ENCODE measurements at places on chromosomes 16 and 17.

GRCh38 chr16:66026211-66026610, 340.3 kb upstream of the CDH5 start:
- DNase-seq = no peak

DNA sequence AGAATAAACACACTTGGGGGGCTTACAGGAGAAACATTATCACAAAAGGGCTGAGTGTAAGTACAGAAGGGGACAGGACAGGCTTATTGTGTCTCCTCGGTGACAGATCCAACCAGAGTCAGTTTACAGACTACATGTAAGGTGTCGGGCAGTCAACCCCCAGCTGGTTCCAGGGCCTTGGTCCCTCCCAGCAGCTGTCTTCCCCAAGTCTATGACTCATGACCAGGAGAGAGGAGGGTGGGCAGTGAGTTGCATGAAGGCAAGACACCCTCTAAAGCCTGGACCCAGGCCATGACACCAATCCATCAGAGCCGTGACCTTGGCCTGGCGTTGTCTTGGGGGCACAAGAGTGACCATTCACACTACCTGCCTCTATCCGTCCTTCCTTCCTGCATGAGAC, 276.2 kb upstream of the CCL2 start:
- DNase-seq = no peak

- no peak for DNase-seq
These were observed 1.6 kb downstream of the PRSS41 start for GRCh38 chr16:2799859-2800226.

GRCh38 chr16:49442805-49443204, 69.2 kb downstream of the C16orf78 start:
- no peak for DNase-seq

- no peak for DNase-seq
These were observed 16.8 kb upstream of the DYNLL2 start for GRCh38 chr17:58066401-58066800.

DNA sequence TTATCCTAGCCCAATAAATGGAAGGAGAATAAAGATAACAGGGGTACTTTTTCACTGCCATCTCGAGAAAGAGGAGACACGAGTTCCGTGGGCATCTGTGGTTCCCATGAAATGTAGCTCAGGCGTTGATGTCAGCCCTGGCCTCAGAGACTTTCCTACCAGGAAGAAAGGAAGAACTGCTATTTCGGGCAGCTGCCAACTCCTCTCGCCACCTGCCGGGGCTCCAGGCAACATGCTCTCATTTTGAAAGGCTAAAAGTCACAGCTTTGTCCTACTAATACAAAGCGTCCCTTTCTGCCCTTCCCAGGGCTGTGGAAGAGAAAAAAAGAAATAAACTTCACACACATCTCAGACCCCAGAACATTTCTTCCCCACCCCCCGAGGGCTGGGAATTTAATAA, 65.8 kb downstream of the DHRS7C start:
- DNase-seq = no peak

- no peak for DNase-seq
These were observed 3.9 kb downstream of the UMOD start for GRCh38 chr16:20348365-20349185.

- DNase-seq = no peak
These were observed 65.0 kb downstream of the NCOR1 start for GRCh38 chr17:16150251-16150856.

DNA sequence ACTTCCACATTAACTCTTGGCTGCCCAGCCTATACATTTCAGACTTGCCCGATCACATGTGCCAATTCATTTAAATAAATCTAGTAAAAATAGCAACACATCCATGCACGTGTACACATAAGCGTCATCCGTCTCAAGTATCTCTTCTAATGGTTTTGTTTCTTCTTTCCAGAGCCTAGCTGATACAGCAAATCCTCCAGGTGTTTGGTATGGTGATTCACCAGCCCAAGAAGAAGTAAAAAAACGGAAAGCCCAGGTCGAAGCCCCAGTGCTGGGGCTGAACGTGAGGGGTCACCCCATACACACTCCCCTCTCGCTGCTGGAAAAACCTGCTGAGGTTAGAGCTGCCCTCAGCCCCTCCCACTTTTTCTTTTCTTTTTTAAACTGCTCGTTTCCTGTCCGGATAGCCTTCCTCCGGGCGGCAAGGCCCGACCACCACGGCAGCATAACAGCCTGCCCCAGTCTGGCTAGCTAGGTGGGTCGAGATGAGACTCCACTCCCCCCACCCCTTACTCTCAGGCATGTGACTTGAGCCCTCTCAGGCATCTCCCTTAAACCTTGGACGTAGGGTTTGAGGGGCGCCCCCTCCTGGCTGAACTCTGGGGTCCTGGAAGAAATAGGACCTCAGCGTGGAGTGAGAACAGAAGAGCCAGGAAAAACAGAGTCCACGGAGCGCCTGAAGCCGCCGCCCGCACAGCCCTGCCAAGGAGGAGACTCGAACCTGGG, 13.9 kb upstream of the OR1F1 start:
- DNase-seq = no peak

GRCh38 chr17:55284001-55284884, 19.5 kb downstream of the HLF start:
- DNase-seq = no peak

DNA sequence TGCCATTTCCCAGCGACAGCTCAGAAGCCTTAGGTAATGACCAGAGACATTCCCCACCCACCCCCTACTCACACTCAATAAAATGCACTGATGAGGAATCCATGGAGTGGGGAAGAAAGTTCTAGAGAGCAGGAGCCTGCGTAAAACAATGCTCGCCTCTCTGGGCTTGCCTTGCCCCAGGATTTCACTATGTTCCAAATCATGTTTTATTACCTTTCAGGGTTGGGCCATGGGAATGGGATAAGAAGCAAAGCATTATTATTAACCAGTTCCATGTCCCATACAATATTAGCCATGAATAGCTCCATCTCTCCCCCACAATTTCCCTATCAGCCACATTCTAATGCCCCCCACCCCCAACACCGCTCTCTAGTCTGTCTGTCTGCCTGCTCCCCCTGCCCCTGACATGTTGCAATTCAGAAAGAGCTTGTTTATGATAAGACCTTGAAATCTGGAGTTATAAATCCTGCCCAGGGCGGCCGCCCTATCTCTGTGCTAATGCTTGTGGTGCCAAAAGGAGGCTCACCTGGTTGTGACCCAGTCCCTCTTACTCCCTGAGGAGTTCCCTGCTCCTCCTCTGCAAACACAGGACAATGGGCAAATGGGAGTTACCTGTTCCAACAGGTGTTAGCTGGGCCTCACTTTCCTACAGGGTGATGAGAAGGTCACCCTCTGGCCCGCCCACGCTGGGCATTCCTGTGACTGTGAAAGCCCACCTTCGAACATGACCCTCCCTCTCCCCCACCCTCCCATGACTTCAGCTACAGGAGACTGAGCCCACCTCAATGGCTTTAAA, 28.0 kb upstream of the DDX52 start:
- DNase-seq = no peak

DNA sequence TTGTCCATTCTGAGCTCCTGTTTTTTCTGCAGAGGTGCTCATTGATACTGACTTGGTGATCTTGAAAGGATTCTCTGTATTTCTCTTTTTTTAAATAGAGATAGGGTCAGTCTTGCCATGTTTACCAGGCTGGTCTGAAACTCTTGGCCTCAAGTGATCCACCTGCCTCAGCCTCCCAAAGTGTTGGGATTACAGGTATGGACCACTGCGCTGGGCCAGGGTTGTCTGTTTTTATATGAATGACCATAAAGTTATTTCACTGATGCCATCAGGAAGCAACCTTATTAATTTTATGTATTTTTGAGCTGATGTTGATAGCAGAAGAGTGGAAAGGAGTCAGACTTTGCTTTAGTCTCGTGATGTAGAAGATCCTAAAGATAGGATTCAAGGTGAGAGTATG, 35.7 kb upstream of the METTL9 start:
- no peak for DNase-seq

DNA sequence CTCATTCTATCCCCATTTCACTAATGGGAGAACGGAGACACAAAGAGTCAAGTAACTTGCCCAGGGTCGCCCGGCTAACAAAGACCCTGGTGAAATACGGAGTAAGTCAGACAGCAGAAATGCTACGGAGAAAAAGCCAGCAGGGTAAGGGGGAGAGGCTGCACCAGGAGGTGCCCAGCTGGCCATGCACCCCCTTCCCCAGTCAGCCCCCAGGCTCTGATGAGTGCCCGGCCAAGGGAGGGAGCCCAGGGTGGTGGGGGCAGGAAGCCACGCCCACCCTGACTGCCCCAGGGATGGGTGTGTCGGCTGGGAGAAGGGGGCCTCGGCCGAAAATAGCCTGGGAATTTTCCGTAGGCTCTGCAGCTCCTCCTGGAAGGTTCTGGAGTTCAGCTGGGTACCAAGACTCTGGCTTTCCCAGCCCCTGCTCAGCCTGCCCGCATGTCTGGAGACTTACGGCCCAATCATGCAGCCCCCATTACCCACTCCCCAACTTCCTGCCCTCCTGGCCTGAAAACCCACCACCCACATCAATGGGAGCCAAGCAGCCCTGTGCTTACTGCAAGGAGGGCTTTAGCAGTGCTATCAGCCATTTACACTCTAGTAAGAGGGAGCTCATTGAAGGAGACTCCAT, 4.2 kb downstream of the CARHSP1 start:
- no peak for DNase-seq

DNA sequence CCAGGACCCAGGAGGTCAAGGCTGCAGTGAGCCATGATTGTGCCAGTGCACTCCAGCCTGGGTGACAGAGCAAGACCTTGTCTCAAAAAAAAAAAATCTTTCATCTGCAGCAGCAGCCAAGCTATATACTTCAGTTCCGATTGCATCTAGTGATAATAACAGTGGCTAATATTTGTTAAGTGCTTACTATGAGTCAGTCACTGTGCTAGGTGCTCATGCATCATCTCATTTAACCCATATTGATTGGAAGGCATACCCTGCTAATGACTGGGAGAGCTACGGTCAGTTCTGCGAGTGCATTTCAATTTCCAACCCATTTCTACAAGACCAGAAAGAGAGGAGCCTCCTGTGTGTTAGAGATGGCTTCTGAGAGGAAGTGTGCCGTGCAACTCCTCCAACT, 7.7 kb upstream of the TUBG2 start:
- no peak for DNase-seq

DNA sequence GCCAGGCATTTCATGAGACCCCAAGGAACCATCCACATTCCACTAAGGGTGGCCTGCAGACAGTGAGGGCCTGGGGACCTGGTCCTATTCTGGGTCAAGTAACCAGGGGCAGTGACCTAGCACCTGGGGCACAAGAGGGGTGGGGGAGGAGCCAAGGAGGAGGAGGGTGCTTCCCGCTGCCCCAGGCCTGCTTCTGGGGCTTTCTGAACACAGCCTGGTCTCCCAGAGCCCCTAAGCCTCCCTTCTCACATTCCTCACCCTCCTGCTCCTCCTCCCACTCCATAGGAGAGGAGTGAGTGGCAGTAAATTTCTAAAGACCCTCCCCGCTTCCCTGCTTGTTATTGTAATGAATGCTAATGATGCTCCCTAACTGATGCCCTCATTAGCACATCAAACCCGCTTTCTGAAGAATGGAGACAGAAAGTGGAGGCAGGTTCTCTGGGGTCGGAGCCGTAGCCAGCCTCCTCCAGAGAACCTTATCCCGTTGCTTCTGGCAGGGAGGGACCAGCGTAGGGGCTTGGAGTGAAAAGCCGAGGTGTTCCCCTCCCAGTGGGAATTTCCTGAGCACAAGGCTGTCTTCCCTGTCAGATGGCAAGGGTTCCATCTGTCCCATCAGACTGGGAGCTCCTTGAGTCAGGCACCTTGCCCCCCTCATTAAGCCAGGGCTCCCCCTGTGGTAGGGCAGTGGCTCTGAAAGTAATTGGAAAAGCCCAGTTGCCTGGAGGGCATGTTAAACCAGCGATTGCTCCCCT, 3.7 kb upstream of the SRCIN1 start:
- no peak for DNase-seq

DNA sequence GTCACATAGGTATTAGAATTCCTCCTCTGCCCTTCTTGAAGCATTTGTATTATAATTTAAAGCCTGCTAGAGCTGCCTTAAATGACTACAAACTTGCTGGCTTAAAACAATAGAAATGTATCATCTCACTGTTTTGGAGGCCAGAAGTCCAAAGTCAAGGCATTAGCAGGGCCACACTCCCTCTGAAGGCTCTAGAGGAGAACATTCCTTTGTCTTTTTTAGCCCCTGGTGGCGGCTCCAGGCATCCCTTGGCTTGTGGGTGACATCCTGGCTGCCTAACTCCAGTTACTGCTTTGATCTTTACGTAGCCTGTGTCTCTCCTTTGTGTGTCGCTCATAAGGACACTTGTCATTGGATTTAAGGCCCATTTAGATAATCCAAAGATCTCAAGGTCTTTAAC, 186.6 kb upstream of the SALL1 start:
- no peak for DNase-seq

GRCh38 chr17:35766903-35767510, 6.3 kb downstream of the C17orf50 start:
- peak; percentile 28 for DNase-seq

- no peak for DNase-seq
These were observed 8.8 kb downstream of the ST3GAL2 start for GRCh38 chr16:70429888-70430666.

GRCh38 chr17:75542229-75542628, 16.7 kb downstream of the LLGL2 start:
- DNase-seq = no peak

- no peak for DNase-seq
These were observed 164.7 kb downstream of the MSI2 start for GRCh38 chr17:57420734-57421717.

DNA sequence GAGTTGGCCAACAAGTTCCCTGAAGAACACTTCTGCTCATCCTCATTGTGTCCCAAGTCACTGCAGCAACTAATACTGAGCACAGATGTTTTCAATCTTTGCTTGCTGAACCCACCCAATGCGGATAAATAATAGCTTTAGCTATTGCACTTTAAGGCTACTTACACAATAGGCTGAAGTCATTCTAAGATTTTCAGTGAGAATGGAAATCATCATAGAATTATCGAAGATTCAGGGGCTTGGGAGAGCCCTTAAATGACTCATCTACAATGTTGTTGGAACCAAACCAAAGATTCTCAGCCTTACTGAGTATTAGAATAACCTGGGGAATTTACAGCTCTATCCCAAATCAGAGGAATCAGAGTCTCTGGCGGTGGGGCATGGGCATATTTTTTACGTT, 51.2 kb downstream of the SYCE1L start:
- no peak for DNase-seq

GRCh38 chr17:1695365-1695764, 10.7 kb upstream of the PRPF8 start:
- DNase-seq = no peak

DNA sequence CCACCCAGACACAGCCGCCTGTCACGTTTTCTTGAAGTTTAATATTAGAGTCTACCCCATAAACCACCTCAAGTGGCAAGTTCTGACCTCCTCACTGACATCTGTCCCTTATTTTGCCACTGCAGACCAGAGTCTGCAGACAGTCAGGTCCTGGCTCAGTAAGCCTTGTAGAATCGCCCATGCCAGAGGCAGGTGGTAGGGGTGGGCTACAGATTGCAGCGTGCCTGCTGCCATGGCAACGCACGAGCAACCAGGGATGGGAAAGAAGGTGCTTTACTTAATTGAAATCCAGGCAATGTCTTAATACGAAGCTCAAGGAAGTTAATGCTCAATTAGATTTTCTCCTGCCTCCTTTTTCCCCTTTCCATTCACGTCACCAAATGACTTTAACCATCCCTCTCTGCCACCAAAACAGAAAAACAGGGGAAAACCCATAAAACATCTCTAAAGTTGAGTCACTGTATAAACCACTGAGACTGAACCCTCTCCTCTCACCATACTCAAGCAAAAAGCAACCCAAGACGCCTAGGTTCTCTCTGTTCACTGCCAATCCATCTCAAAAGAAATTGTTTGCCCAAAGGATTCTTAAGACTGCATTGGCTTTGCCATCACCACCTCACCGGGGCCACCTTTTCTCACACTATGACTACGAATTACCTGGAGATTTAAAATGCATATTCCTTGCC, 228.8 kb downstream of the SLC39A11 start:
- no peak for DNase-seq
